CD4-positive, CD25-positive, alpha-beta regulatory T cell (primary cell): ENCODE measurements at places on chromosomes 2 and 18.

DNA sequence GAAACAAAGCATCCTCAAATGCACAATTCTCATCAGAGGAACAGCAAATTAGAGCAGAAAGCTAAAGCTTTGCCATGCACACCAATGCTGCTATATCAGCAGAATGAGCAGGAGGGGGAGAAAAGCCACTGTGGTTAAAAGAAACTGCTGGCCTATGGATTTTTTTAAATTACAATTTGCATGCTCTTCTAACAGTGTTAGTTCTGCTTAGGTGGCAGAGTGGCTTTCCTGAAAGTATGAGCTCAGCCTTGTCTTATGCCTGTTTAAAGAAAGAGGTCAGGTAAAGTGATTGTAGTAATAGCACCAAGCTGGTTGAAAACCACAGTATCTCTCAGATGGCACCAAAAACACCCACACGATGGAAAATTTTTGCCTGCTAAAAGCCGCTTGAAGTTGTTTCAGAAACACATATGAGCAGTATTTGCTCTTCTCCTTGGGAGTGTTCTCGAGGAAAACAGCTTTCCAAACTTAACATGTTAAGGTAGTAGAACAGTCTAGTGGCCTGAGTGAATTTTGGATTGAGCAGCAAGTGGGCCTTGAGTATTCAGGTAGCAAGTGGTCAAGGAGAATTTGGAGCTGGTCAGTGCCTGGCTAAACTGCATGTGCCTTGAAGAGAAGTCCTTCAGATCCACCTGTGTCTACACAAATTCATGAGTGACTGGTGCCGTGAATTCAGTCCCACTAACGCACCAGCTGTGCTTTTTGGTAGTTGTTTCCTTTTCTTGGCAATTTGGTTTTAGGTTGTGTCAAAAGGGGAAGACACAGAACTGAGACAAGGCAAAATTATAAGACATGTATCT, 19.6 kb upstream of the NDUFV2 start:
- peak; percentile 28 for DNase-seq

DNA sequence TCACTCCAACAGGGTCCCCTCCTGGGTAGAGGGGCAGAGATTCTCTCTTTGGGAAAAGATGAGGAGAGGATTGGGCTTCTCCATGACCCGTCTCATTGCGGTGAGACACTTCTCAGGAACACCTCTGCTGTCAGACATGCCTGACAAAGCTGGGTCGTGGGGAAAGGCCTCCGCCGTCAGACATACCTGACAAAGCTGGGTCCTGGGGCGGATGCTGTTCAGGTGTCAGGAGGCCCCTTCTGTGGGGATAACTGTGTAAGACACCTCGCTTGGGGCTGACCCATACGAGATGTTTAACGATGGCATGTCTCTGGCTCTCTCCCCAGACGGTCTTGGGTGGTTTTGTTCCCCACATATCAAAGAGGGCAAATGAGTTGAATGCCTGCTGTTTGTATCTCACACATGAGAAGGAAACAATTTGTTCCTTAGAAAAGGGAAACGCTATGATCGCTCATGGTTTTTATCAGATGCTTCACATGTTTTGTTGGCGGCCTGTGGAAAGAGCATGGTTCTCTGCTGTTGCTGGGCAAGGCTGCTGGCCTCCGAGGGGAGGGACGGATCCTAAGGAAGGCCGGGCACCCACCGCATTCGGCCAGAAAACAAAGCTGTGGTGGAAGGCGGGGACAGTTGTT, 40.8 kb upstream of the PXDN start:
- DNase-seq, result no peak

GRCh38 chr18:22737054-22737453, 196.1 kb upstream of the RBBP8 start:
- no peak for DNase-seq

DNA sequence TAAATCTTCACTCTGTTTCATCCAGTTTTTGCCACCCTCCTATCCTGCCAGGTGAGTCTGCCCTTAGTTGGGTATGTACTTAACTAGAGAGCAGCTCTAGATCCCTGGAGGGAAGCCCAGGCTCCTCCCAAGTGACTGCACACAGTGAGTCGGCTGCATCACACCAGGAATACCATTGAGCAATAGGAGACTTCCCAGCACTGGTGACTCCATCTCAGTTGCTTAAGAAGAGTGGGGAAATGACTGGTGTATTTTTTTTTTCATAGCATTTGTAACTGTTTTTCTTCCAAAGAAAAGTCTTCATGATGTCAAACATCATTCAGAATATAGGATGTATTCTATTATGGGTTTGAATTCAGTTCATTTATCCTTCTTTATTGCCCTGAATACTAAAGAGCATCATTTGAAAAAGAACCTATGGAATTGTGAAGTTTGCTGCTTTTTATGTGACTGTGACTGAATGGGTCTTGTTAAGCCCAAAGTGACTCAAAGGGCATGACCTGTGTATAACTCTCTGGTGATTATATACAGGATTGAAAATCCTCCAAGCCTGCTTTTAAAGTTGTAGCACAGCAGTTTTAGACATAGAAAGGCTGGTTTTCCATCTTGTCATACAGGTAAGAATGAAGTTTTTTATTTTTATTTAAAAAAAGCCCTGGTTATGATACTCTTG, 84.3 kb downstream of the MAP3K20 start:
- no peak for DNase-seq

- DNase-seq, result no peak
Observed at GRCh38 chr2:204337638-204338037, 207.6 kb upstream of the PARD3B start.

DNA sequence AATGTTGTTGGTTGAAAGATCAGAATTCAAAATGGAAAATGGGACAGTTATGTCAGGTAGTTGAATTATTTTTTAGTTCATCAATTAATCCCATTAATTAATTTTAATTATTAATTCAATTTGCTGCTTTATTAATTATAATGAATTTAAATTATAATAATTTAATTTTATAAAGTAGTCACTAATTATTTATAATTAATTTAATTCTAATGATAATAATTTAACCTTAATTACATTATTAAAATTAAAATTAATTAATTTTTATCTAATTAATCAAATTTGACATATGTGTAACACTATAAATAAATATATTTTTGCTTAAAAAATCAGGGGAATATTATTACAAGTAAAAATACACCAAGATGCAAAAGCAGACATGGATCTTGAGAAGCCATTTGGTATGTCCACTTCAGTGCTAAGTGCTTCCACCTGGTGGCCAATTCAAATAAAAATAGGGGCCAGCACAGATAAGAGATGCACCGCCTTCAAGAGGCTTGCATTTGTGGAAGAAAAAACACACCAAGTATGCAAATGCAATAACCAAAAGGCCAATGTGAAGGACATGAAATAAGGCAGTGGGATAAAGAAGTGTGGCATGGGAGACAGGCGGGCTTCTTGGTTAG, 73.2 kb downstream of the MBP start:
- no peak for DNase-seq

GRCh38 chr18:28147674-28148171, 29.2 kb downstream of the CDH2 start:
- DNase-seq, result no peak

GRCh38 chr2:20638646-20639430, 12.1 kb downstream of the HS1BP3 start:
- no peak for DNase-seq

GRCh38 chr2:225025917-225026571, 16.2 kb downstream of the DOCK10 start:
- DNase-seq, result no peak
